ENCODE measurements at places on chromosomes 3 and 15. TPM values are rescaled to one million over a fixed set of nuclear protein-coding genes. Genes with fewer than 3 reads are reported as not detected.

The GPR15 gene
- total RNA-seq = 2.5 TPM

DNA sequence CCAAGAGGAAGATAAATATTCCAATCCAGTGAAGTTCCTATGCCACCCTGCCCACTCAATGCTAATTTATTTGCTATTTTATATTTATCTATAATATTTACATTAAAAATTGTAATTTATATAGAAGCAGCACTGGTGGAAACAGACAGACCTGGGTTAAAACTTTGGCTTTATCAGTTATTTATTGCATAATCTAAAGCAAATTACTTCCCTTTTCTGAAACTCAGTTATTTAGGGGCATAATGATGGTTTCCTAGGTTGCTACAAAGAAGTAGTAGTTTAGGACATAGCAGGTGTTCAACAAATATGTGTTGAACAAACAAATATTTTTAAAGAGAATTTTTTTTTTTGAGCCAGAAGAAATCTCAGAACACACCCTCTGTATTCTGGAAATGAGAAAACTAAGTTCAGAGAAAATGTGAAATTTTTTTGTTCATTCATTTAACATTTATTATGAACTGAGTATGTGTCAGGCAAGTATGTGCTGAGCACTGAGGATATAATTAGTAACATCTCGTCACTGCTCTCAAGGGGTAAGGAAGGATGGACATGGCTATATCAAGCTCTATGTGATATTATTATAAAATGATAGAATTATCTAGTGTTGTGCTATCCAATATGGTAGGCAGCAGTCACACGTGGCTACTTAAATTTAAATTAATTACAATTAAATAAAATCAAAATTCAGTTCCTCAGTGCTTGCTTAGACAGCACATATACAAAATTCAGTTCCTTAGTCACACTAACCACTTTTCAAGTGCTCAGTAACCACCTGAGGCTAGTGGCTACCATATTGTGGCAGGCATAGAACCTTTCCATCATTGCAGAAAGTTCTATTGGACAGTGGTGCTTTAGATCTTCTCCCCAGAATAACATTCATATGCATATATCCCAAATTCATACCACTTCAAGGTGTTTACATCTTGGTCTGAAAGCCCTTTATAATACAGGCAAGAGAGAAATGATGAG is 7.0 kb upstream of the UBE2Q2 start:
- no peaks in the 10 kb centered on the region for H3K27me3 ChIP-seq
- H3K27ac ChIP-seq = no peak overlapping the region
- no peak for DNase-seq
- H3K4me3 ChIP-seq = no peak overlapping the region
- peaks cover 7% of the 10 kb centered on the region for H3K4me1 ChIP-seq
- no peaks in the 10 kb centered on the region for H3K36me3 ChIP-seq

- no peak overlapping the region for H3K27ac ChIP-seq
- no peak for DNase-seq
- H3K36me3 ChIP-seq = no peaks in the 10 kb centered on the region
- H3K27me3 ChIP-seq = no peaks in the 10 kb centered on the region
These were observed 102.3 kb downstream of the MYRIP start for GRCh38 chr3:39911465-39912309.

The TEX55 gene
- total RNA-seq = not detected

DNA sequence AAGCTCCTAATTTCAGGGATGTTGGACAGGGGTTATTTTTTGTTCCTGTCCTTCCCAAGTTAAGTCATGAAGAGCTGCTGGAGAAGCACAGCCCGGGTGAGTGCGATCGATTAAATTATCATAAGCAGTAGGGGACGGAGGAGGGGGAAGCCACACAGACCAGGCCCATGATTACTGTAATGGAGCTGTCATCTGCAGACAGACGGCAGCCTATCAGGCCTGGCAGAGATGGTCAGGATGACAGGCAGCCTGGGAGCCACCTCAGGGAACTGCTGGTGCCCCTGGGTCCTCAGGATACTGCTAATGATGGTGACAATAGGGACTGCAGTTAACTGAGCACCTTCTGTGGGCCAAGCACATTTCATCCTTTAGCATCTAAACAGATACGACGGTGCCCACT is 147.7 kb downstream of the RAB11A start:
- no peak for DNase-seq
- H3K27me3 ChIP-seq = no peaks in the 10 kb centered on the region
- H3K4me3 ChIP-seq = no peak overlapping the region
- no peak overlapping the region for H3K27ac ChIP-seq

- no peak overlapping the region for H3K27ac ChIP-seq
- H3K4me3 ChIP-seq = no peak overlapping the region
- DNase-seq = no peak
- H3K27me3 ChIP-seq = no peaks in the 10 kb centered on the region
- no peaks in the 10 kb centered on the region for H3K36me3 ChIP-seq
These were observed 23.5 kb downstream of the FHIT start for GRCh38 chr3:61227799-61228198.
